ENCODE measurements at places on chromosomes 2 and 18. TPM values are rescaled to one million over a fixed set of nuclear protein-coding genes. Genes with fewer than 3 reads are reported as not detected.

The B3GNT7 gene
- 0.01 TPM for polyA plus RNA-seq

The SNORC gene
- 0.14 TPM for polyA plus RNA-seq

The SERPINB7 gene
- 15.6 TPM for polyA plus RNA-seq

The BOK gene
- 14.8 TPM for polyA plus RNA-seq

The ASNSD1 gene
- polyA plus RNA-seq = 59.4 TPM

The NTSR2 gene
- polyA plus RNA-seq = not detected

The SLC5A7 gene
- not detected for polyA plus RNA-seq

The CWC22 gene
- 6.4 TPM for polyA plus RNA-seq

The HOXD11 gene
- polyA plus RNA-seq = not detected

The SAG gene
- polyA plus RNA-seq = not detected

The DOK6 gene
- 7.8 TPM for polyA plus RNA-seq

The DHRS9 gene
- polyA plus RNA-seq = not detected
